Retinal pigment epithelial cell (primary cell): ENCODE measurements at places on chromosomes 16 and 17.

DNA sequence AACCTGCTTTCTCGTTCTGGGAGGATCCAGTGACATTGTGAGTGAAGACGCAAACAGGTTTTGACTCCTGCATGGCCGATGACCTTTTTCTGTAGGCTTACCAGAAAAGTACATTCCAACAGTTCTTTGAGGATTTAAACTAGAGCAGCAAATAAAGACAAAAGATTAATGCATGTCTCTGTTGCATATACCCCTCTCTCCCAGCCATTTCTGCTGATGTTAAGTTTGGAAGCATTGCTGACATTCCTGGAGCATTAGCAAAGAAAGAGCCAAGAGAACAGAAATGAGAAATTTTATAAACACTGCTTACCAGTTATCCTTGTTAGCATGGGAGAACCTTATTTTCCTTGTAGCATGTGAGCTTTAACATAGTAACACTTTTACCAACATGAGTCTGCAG is 49.3 kb downstream of the SIAH1 start:
- peak; percentile 91 for DNase-seq

DNA sequence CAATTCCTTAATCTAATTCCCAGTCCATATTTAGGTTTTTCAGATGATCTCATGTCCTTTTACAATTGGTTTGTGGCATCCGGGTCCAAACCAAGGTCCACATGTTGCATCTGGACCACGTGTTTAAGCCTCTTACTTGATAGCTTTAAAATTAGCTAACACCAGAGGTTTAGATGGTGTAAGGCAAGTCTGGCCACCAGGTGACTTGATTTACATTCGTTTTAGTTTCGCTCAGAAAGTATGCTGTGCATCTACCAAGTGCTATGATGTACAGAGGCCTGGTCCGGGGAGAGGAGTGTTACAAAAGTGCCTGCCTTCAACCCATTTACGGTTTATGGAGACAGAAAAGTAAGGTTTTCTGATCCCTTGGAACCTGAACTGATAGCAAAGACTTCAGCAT is 878 bp upstream of the DNAJA2 start:
- DNase-seq: no peak

DNA sequence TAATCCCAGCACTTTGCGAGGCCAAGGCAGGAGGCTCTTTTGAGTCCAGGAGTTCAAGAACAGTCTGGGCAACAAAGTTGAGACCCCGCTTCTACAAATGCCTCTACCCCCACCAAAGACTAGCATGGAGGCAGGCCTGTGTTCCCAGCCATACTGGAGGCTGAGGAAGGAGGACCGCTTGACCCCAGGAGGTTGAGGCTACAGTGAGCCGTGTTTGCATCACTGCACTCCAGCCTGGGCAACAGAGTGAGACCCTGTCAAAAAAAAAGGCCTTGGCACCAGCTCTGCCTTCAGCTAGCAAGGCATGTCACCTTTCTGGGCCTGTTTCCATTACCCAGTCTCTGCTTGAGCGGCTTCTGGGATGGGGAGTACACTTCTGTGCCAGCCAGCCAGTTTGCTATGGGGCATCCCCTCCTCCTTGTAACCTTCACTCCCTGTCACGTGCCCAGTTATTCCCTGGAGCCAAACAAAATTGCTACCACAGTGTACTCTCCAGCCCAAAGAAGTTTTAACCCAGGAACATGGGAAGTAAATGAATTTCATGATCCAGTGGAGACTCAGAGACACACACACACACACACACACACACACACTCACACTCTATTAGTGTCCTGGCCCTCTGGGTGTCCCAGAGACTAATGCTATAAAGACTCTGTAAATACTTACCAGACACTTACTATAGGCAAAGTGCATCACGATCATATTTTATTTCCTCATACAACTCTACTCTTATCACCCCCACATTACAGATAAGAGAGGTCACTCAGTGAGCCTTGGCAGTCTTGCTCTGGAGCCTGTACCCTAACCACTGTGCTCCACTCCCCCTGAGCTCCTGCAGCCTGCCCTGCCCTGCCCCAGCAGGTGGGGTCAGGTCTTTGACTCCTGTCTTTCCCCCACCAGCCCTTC is 2.5 kb downstream of the CISD3 start:
- DNase-seq: no peak

DNA sequence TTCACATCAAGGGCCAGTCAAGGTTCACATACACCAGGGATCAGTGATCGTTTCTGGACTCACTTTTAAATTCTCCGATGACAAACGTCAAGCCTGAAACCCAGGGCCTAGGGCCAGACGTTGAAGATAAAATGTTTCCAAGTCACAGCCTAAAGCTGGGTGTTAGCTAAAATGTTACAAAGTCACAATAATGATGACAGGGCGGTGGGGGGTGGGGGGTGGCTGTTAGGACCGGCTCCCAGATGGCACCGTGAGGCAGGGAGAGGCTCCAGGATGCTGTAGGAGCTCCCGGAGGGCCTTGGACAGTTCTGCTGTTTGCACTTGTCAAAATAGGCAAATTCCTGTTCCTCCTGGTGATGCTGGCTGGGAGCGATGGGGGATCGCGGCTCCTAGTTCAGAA is 16.4 kb upstream of the RPL13 start:
- no peak for DNase-seq

DNA sequence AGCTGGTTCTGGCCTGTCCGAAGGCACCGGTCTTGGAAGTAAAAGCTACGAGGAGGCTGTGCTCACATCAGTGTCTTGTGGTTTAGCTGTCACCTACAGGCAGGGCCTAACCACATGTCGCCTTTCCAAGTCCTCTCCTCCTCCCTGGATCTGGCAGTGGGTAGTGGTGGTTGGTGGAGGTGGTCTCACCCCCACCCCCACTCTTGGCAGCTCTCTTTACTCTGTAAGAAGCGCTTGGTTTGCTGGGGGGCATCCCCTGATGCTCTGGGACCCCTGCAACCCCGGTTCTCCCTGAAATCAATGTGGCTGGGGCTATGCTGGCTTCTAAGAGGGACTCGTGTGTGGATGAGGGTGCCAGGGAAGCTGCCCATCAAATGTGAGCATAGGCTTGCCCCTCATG is 68.3 kb downstream of the WIPI1 start:
- no peak for DNase-seq

GRCh38 chr17:82704886-82705285 is 6.4 kb upstream of the RAB40B start:
- DNase-seq: no peak

- no peak for DNase-seq
Measured at GRCh38 chr17:15264542-15264941, 584 bp downstream of the PMP22 start.

DNA sequence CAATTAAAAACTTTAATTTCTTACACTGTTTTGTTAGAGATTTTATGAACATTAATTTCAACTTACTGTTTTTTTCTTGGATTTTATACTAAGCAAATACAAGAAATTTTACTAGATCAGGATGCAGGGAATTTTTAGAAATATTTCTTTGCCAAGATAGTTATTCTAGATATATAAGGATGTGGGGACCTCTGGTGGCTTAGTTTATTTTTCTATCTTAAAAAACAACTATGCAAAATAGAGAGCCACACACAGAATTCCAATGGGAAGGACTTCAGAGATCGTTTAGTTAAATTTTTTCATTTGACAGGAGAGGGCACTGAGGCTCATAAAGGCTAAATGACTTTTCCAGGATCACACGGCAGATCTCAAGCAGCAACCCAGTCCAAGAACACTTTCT is 23.0 kb upstream of the CAPNS2 start:
- DNase-seq: no peak

DNA sequence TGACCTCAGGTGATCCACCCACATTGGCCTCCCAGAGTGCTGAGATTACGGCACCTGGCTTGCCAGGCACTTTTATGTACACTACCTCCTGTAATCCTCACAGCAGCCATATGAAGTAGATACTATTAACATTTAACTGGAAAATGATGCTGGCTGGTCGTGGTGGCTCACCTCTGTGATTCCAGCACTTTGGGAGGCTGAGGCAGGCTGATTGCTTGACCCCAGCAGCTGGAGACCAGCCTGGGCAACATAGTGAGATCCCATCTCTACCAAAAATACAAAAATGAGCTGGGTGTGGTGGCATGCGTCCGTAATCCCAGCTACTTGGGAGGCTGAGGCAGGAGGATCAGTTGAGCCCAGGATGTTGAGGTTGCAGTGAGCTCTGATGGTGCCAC is 2.0 kb upstream of the MAPK3 start:
- DNase-seq: no peak

DNA sequence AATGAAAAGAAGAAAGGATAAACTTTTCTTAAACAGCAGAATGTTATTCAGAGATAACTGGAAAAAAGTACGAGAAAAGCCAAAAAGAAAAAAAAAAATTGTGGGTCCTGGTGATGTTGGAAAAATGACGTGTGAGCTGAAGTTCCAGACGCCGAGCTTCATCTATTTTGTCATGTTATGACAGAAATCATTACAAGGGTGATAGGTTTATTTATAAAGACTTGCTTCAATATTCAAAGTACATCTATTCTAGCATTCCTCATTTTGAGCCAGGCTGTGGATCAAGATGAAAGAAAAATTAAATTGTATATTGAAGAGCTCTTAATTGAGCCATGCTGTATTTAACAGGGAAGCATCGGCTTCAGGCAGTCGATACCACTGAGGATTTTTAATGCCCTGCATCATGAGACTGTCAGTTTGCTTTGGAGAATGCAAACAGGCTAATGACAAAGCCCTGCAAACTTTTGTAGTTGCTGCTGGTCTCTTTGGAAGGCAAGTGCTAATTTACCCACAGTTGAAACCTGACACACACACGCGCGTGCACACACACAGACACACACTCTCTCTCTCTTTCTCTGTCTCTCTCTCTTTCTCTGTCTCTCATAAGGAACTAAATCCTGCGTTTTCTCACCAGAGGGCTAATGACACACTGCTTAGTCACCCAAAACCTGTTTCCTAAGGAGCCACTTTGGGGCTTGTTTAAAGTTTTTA is 110.7 kb downstream of the WWOX start:
- peak; percentile 6 for DNase-seq

DNA sequence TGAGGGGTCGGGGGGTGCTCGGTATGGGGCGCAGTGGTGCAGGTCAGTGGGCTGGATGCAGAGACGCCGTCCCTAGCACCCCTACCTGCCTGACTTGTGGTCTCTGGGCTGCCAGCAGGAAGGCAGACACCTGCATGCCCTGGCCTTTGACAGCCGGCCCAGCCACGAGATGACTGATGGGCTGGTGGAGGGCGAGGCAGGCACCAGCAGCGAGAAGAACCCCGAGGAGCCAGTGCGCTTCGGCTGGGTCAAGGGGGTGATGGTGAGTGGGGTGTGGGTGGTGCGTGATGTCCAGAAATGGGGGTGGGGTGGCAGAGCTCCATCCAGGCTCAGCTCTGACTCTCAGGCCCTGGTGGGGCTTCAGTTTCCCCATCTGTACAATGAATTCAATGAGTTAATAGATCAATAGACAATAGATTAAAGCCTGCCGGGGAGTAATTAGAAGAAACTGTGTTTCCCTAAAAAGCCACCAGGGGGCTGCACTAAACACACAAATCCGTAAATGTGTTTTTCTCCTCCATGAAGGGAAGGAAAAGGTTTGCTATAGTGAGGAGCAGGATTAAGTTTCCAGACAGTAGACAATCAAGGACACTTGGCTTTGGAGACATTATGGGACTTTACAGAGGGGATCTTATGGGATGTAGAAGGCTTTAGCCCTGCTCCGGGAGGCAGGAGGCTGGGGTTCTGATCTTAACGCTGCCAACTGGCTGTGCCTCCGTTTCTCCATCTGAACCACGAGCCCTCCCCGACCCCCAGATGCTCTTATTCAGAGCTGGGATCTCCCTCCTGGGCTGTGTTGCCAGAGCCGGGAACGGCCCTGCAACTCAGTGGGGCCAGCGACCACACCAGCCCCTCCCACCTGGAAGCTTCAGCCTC is 2.2 kb downstream of the SLC12A3 start:
- peak; percentile 16 for DNase-seq

GRCh38 chr17:37450112-37450511 is 39.6 kb upstream of the DUSP14 start:
- DNase-seq: no peak

DNA sequence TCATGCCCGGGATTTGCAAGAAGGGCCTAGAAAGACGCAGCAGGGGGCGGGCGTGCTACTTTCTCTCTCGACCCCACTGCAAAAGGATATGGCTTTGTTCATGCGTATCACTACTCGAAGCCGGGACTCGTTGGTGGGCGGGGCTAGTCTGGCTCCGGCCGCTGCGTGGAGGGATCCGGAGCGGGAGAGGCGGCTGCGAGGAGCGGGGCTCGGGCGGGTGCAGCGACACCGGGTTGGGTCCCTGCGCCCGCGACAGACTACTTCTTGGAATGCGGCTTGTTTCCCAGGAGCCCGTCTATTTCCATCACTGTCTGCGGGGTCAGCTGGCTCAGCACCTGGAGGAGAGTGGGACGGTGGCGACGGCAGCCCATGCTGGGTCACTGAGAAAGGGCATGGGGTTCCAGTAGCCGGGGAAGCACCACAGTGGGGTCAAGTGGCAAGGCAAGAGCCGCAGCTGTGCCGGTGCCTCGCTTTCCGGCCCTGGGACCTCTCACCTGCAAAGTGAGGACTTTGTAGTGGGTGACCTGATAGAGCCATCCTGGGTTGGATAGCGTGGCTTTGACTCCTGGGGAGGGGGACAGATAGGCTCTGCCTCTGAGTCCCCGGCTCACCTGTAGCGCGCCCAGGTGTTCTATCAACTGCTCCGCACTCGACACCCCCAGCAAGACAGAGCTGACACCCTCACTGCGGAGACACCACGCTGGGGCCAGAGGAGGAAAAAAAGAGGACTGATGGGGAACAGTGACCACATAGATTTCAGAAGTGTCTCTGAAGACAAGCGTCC is 6.6 kb downstream of the KCNAB3 start:
- DNase-seq: no peak

- DNase-seq: no peak
Measured at GRCh38 chr17:17203173-17203730, 2.9 kb downstream of the PLD6 start.

DNA sequence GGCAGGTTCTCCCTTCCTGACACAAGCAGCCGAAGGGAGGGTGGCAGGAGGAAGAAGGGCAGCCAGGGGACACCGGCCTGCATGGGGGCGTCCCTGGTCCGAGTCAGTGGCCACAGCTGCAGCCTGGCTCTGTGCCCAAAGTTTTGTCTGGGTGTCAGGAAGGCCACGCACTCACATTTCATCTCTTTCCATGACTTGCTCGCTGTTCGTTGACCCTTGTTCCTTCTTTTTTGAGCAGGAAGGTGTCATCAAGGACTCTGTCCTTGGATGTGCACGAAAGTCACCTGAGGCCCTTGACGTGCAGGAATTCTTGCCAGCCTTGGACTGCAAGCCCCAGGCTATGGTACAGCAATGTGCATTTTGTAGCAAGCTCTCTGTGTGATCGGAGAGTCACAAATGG is 93.3 kb downstream of the TNFRSF13B start:
- no peak for DNase-seq

DNA sequence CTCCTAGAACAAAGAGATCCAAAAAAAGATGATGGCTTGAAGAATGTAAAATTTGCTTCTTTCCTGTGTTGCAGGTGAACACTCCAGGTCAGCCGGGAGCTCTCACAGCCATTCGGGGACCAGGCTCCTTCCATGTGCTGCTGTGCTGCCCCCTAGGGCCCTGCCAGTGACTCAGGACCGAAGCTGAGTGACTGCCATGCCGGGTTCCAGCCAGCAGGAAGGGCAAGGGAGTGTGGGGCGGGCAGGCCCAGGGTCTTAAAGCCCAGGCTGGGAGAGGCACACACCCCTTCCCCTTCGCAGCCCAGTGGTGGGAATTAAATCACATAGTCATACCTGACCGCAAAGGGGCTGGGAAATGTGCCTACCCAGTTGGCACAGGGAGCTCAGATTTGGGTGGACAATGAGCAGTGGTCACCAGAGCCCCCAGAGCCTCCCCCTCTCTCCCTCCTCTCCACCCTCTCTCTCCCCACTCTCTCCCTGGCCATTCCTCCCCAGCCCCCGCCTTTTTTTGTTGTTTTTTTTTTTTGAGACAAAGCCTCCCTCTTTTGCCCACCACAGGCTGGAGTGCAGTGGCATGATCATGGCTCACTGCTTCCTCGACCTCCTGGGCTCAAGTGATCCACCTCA is 11.5 kb downstream of the EPOP start:
- peak; percentile 22 for DNase-seq
